ENCODE measurements at places on chromosomes 2 and 18.

- no peak for DNase-seq
Measured at GRCh38 chr2:224442071-224442967, 40.4 kb upstream of the FAM124B start.

DNA sequence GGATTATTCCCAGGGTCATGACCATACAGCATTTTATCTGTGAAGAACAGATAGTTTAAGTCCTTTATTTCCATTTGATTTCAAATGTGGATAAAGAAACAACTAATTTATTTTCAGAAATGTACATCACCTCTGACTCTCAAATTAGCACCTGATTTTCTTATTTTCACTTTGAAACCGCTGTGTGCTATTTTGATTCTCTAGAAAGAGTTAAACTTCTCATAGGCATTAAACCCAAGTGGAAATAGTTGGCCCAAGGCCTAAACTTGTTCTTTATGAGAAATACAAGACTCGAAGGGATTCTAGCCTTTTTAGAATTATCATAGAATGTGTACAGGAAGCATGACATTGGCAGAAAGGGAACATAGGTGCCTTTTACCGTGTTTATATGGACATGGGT is 41.5 kb upstream of the LTBP1 start:
- no peak for DNase-seq

DNA sequence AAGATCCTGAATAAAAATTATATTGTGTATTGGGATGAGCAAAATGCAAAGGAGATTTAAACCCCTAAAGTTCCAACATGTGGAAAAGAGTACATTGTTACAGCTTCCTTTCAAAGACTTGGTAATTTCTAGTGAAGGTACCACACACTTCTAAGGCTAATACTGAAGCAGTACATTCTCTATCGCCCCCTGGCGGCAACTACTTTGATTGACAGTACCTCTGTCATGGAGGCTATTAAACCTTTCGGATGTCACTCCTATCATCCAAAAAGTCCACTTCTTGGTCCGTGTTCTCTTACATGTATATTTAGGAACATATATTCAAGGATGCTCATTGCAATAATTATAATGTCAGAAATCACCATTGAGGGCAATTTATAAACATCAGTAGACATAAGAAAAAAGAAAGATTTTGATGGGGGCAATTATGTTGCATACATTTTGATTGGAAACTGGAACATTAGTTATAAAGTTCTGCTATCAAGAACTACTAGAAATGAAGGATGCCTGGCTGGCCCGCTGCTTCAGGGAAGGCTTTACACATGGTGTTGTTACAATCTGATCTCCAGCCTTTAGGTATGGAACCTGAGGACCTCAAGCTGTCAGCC is 601.6 kb downstream of the CPS1 start:
- DNase-seq = peak; percentile 45

DNA sequence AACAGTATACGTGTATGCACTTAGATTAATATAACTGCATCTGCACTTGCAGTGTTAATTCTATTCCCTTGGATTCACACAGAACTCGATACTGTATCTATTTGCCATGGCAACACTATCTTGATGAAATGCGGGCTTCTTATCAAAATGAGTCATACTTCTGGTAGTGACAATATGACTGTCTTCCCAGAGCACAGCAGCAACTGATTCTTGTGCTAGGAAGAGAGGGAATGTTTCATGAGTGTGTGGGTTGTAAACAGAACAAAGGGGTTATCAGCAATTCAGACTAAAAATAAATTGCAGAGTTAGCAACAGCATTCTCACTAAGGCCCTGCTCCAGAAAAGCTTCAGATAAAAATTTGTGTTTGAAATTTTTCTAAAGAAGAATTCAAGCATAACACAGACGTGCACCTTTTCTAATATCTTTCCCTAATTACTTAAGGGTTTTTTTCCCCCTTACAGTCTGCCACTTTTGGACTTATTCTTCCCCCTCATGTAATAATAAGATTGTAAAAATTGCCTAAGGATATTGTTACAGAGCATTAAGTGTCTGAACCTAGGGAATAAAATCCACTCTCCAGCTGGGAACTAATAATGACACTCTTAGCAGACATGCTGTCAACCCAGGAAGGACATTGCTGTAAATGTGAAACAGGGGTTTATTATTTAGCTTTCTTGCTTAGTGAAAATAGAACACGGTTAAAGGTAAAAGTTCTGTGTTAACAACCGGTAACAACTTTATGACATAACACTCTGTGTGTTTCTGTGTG is 99.9 kb upstream of the SLC38A11 start:
- DNase-seq = no peak

Measured in activated CD4-positive, CD25-positive, alpha-beta regulatory T cell treated with anti-CD3 and anti-CD28 coated beads, Interleukin-2, amount 50 U/mL, for 16 hours (primary cell).